T follicular helper cell (primary cell): ENCODE measurements at places on chromosomes 16 and 17.

- DNase-seq: no peak
These were observed 6.3 kb upstream of the VPS53 start for GRCh38 chr17:720706-721539.

DNA sequence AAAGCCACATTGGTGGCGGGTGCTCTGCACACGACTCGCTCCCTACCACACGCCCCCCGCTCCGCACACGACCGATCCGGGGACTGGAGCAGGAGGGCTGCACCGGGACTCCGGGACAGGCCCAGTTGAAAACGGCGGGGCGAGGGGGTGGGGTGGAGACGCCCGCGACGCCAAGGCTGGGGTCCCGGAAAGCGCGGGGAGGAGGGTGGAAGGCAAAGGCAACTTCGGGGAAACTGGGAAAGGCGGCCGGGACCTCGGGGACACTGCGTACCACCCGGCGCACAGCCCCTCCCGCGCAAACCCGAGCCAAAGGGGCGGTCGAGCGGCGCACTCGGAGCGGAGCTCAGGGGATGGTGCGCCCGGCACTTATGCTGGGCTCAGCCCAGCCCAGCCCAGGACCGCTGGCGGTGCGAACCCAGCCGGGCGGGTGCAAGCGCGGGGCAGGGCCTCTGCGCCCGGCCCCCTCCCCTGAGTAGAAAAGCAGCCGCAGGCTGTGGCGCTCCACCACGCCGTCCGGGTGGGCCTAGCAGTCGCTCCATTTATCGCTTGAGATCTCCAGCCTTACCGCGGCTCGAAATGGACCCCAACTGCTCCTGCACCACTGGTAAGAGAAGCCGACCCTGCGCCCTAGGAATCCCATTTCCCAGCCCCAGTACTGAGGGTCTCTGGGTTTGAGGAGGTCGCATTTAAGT, at the start of gene MT1M:
TSS of gene MT1M (plus strand) at position 504 of the 692 bp plus-strand sequence. CDS start at position 577, 73 bp downstream.
- no peak for DNase-seq

- no peak for DNase-seq
These were observed 24.8 kb downstream of the MYO18A start for GRCh38 chr17:29155227-29155965.

DNA sequence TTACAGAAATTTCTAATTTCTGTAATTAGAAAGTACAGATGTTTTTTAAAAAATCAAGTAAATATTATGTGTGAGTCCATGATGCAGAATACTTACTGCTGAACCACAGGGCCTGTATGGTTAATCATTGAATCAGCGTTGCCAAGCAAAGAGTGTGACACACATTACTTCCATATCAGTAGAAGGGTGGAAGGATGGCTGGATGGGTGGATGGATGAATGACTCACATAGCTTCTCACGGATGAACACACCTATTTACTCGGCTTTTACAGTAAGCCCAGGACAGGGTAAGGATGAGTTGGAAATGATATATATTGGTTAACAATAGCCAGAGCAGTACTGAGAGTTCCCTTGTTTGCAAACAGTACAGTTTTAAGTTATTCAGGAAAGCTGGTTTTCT, 495.9 kb upstream of the RBFOX1 start:
- no peak for DNase-seq

- no peak for DNase-seq
These were observed 31.5 kb upstream of the CDH5 start for GRCh38 chr16:66334853-66335574.

DNA sequence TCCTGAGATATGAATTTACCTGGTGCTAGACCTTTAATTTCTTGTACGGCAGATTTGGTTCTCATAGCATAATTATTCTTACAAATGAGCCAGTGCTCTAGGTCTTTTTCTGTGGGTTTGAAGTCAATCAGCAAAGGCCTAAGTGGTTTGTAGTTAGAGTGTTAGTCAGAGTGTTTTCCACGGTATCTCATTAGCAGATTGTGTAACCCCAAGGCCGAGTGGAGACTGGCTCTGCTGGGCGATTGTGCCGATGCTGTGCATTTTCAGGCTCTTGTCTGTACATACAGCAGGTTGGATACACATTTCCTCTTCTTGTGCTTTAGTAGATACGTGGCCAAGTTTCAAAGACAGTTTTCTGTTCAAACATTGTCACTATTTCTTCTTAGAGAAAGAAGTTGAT, 78.6 kb upstream of the CA10 start:
- no peak for DNase-seq

- DNase-seq: no peak
These were observed 25.8 kb downstream of the ADCY9 start for GRCh38 chr16:4090351-4090851.

- no peak for DNase-seq
These were observed 1.1 kb upstream of the NDUFAB1 start for GRCh38 chr16:23597003-23597756.

- DNase-seq: no peak
These were observed 3.3 kb downstream of the TRPV2 start for GRCh38 chr17:16418685-16419068.

DNA sequence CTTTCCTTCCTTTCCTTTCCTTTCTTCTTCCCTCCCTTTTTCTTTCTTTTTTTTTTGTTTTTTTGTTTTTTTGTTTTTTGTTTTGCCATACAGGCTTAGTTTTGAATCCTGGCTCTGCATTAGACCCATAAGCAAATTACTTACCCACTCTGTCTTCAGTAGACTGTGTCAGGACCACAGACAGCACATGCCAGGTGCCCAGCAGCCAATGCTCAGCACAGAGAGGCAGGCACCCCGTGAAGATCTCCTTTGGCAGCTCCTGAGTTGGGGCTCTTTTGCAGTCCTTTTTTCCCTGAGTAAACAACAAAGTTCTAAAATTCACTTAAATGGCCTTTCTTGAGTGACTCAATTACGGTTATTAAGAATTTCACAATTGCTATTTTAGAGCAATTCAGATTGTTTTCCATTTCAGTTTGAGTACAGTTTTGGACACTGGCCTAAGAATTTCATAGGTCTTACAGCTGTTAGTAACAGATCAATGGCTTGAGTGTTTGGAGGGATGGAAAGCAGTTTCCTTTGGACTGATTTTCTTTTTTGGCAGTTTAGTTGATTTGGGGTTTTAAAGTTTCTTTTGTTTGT, 26.2 kb upstream of the SLC5A11 start:
- DNase-seq: no peak

- no peak for DNase-seq
These were observed 1.9 kb upstream of the UNC13D start for GRCh38 chr17:75845933-75846691.

DNA sequence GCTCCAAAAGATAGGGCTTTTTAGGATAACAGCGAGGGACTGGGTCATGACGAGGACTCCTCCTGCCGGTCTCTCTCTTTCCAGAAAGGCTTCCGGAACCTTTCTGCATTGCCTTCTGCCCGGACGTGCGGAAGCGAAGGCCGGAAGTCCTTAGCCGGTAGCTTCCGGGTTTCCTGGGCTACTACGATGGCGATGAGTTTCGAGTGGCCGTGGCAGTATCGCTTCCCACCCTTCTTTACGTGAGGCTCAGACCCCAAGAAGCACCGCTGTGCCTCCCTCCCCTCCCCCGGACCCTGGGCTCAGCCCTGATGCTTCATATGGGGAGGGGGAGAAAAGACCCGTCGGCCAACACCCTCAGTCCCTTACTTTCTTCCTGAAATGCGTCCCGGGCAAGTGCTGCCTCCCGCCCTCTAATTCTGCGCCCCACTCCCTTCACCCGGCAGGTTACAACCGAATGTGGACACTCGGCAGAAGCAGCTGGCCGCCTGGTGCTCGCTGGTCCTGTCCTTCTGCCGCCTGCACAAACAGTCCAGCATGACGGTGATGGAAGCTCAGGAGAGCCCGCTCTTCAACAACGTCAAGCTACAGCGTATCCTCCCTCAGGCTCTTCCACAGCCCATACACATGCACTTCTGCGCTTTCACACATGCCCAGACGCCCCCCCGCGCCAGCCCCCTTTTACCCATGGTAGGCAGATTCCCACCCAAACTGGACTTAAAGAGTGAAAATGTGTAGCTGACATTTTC, at the start of gene VPS25:
TSS of gene VPS25 (plus strand) at position 160 of the 746 bp plus-strand sequence. CDS start at position 187, 27 bp downstream.
- DNase-seq: peak; percentile 58

DNA sequence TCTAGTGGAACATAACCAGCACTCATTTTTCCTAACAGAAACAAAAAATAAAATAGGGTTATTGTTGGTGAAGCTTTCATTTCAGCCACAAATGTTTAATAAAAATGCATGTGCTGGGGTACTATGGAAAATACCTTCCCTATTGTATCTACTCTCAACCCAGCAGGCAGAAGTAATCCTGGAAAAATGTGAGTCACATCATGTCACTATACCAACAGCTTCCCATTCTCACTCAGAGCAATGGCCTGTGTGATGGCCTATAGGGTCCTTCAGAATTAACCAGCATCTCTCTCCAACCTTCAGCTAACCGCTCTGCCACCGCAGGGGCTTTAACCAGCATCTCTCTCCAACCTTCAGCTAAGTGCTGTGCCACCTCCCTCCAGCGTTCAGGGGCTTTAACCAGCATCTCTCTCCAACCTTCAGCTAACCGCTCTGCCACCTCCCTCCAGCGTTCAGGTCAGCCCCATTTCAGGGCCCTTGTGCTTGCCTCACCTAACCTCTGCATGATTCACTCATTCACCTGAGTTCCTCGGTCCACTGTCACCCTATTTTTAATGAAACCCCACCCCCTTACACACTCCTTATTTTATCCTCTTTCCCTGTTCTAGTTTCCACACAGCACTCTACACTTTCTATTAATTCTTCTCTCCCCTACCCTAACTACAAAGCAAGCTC, 34.0 kb downstream of the UBE2G1 start:
- no peak for DNase-seq

GRCh38 chr17:45430738-45431530, 1.7 kb downstream of the ARHGAP27 start:
- DNase-seq: no peak

GRCh38 chr16:77790009-77790372, 1.6 kb downstream of the VAT1L start:
- no peak for DNase-seq

DNA sequence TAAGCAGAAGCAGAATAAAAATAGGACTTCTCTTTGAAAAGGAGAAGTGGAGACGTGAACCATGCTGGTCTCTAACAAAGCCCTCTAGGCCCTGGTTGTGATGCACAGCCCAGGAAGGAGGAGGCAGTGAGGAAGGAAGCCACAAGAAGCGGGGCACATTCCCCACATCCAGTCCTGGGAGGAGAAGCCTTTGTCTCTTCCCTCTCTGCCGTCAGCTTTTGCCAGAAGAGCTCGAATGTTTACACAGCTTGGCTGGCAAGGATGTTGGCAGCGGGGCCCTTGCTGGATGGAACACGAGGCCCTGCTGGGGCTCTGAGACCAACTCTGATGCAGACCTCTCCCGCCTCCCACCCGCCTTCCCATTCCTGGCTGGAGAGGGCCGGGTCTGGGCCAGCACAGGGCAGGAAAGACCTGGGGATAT, 91.3 kb downstream of the MAF start:
- no peak for DNase-seq

GRCh38 chr17:82981141-82981730, 98.2 kb upstream of the METRNL start:
- no peak for DNase-seq

DNA sequence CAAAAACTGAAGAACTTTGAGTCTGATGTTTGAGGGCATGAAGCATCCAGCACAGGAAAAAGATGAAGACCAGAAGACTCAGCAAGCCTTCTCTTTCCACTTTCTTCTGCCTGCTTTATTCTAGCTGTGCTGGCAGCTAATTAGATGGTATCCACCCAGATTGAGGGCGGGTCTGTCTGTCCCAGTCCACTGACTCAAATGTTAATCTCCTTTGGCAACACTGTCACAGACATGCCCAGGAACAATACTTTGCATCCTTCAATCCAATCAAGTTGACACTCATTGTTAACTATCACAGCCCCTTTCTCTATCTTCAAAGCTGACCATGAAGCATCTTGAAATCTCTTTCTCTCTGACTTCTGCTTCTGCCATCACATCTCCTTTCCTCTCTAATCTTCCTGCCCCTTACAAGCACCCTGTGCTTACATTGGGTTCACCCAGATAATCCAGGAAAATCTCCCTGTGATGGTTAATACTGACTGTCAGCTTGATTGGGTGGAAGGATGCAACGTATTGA, 115.9 kb upstream of the CDH13 start:
- DNase-seq: no peak

GRCh38 chr16:12775656-12776236, 27.9 kb downstream of the CPPED1 start:
- DNase-seq: no peak

GRCh38 chr16:52005551-52005950, 541.4 kb downstream of the TOX3 start:
- no peak for DNase-seq

GRCh38 chr17:39200070-39200879, at the start of gene RPL19:
RPL19 (plus strand) TSS chr17:39200283; CDS start chr17:39200345, 62 bp downstream.
- DNase-seq: peak; percentile 68

- DNase-seq: no peak
These were observed 32.1 kb downstream of the ABR start for GRCh38 chr17:1147664-1148063.

GRCh38 chr16:12405089-12405488, 398.6 kb downstream of the CPPED1 start:
- DNase-seq: no peak

DNA sequence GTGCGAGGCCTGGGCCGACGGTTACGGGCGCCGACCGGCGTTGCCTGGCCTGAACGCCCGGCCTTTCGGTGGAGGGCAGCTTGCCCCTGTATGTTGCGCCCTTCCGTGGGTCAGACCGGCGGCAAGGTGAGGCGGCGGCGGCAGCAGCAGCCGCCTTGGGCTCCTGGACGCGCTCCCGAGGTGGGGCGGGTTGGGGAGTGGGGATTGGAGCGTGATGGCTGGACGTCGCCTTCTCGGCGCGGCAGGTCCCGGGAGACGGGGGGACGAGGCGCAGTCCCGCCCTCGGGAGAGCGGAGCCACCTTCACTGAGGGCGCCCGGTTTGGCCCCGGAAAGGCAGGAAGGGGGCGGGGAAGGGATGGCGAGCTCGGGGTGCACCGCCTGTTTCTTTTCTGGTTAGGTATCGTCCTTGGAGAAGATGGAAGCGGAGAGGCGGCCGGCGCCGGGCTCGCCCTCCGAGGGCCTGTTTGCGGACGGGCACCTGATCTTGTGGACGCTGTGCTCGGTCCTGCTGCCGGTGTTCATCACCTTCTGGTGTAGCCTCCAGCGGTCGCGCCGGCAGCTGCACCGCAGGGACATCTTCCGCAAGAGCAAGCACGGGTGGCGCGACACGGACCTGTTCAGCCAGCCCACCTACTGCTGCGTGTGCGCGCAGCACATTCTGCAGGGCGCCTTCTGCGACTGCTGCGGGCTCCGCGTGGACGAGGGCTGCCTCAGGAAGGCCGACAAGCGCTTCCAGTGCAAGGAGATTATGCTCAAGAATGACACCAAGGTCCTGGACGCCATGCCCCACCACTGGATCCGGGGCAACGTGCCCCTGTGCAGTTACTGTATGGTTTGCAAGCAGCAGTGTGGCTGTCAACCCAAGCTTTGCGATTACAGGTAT, 671 bp downstream of the DGKE start:
- peak; percentile 50 for DNase-seq

DNA sequence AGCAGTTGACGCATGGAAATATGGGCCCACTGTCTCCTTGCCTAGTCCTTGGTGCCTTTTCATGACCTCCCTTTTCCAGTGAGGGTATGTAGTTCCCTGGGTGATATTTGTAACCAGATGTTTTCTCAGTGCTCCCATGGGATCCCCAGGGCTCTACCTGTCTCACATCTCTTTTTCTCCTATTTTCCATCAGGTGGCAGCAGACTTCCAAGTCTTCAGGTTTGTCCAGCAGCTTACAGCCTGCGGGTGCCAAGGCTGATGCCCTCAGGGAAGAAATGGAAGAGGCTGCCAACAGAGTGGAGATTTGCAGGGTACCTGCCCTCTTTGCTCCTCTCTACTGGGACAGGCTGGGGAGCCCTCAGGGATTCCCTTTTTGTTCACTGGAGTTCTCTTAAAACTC, 89.1 kb downstream of the ELAC2 start:
- no peak for DNase-seq

GRCh38 chr17:77147357-77147801, 6.6 kb downstream of the SEC14L1 start:
- no peak for DNase-seq
